ENCODE measurements at places on chromosomes 7 and 10.

GRCh38 chr10:91198781-91199180, 21.7 kb upstream of the PCGF5 start:
- no peak for DNase-seq

DNA sequence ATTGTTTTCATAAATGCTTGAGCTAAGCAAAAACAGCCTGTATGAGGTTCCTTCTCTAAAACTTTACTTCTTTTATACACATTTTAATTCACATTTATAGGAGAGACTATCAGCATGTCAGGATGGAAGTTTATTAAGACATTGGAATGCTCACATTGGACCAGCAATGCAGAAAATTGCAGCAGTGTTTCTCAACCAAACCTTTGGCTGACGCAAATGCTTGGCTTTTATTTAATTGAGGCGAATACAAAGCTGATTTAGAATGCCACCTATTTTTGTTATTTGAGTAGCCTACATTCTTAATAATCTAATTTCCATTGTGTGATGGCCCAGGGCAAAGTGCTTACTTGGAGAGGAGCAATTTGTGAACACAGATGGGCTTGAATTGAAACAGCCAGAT, 283.2 kb downstream of the ARL4A start:
- DNase-seq: no peak

- peak; percentile 65 for DNase-seq
These were observed 128.1 kb upstream of the FAM20C start for GRCh38 chr7:64098-64915.

- no peak for DNase-seq
These were observed 80.4 kb upstream of the TCERG1L start for GRCh38 chr10:131391936-131392335.

GRCh38 chr7:157818701-157819454, 482.1 kb downstream of the DNAJB6 start:
- DNase-seq: no peak

GRCh38 chr10:130993612-130994011, 317.9 kb downstream of the TCERG1L start:
- DNase-seq: no peak

DNA sequence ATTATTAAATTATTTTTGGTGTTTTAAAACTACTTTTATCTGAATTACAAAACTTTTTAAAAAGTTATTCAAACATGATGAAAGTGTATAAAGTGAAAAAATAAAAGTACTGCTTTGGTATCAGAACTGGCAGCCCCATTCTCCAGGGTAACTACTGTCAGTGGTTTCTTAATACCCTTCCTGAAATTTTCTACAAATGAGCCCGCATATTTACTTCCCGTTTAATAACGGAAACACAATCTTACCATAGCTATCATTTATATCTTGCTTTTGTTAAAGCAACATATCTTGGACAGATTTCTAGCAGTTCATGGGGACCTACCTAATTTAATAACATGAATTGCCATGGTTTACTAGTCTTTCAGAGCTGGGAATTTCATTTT, 249.9 kb downstream of the RNLS start:
- DNase-seq: no peak

DNA sequence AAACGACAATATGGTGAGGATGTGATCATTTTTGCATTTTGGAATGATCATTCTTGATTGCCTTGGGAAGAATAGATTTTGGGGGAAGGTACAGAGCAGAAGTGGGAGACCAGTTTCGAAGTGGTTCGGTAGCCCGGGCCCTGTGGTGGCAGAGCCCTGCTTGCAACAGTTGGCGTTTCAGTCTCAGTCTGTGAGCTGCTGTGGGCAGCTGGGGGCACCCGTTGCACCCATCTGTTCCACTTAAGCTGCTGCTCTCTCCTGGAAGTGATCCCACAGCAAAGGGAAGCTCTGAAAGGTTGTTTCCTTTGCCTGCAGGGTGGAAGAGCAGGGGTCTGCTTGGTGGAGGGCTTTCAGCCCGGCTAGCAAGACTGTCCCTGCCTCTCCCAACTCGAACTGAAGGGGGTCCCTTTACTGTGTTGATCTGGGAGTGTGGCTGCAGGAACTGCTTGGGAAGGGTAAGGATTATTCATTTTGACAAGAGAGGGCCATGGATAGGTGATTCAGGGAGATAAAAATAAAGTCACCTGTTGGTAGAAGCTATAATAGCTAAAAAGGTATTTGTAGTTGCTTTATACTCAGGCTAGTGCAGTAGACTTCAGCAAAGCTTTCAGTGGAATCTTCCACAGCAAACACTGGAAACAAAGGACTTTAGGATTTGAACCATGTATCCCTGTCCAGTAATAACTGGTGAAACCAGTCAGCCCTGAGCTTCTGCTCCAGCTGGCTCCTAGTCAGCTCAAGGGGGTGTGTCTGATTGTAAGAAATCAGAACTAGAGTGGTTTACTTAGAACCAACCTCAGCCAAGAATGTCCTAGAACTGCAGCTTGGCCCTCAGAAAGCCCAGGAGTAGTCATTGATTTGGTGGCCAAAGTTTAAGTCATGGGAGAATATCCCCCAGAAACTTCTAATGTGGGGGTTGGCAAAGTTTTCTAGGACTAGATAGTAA, 53.1 kb upstream of the PDCD4 start:
- no peak for DNase-seq

- DNase-seq: no peak
These were observed 49.2 kb downstream of the TNRC18 start for GRCh38 chr7:5374464-5374863.

GRCh38 chr7:139767561-139767982, 10.2 kb downstream of the HIPK2 start:
- no peak for DNase-seq

DNA sequence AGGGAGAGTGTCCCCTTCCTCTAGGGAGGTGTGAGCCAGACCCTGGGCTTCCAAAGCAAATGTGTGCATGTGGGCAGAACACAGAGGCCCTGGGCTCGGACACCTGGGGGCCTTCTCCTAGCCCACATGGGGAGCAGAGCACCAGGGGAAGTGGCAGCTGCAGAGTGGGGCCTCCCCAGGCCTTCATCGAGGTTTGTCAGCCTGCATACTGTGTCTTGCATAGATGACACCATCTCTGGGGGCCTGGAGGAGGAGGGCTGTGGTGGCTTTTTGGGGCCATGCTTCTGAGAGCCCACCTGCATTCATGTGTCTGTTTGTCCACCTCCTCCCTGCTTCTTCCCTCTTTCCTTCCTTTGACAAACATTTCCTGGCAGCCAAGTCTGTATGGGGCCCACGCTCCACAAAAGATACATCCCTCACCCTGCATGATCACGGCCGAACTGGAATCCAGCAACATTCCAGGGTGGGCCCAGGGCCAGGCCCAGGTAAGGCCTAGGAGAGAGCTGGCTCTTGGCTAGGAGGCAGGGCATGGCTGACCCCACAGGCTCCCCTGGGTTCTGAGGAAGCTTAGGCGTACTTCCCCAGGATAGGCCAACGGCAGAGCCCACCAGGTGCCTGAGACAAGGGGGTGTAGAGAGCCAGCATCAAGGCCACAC, 79.2 kb downstream of the ZMIZ1 start:
- no peak for DNase-seq

GRCh38 chr10:69499726-69500689, 48.7 kb downstream of the TSPAN15 start:
- no peak for DNase-seq

- DNase-seq: no peak
These were observed 256.1 kb downstream of the COBL start for GRCh38 chr7:51060536-51060935.

DNA sequence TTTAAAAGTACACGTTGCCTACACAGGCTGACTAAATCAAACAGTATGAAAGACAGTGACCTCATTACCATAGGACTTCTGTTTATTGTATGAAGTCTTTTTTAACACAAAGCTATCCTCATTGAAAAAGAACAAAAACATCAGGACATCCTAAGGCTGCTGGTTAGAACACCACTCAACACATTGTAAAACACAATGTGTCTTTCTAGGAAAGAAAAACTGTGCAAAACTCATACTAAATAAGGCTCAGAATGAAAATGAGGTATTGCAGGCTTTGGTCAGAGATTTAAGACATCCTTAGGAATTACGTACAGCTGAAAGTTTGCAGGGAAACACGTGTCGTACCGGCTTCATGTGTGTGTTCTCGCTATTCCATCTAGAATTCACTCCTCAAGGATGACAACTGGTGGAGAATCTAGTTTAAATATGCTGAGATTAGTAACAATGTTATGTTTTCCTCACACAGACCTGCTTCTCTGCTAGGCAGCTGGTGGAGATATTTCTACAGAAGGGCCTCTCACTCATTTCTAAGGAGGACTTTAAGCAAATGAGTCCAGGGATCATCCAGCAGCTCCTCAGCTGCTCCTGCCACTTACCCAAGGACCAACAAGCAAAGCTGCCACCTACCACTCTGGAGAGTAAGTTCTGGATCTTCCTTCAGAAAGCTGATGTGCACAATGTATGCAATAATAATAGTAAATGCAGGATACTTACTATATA, 29.3 kb downstream of the SLC39A12 start:
- no peak for DNase-seq

GRCh38 chr10:12727832-12728215, 273.7 kb downstream of the CCDC3 start:
- DNase-seq: no peak

DNA sequence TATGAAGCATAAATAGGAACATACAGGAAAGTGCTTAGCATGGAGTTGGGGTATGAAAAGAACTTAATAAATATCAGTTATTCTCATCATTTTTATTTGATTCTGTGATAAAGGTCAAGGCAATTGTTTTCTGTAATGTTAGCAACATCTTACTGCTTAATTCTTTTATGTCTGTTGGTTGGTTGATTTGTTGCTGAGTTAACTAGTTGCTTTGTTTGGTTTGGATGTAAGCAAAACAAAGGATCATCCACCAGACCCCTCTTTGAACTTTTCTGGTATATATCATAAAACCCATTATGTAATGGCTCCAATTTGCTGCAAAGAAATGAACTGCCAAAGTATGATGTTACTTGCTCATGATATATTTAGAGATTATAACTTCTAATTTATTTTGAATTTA, 44.5 kb downstream of the CH25H start:
- DNase-seq: no peak

GRCh38 chr7:73851410-73852338, 9.3 kb upstream of the TMEM270 start:
- DNase-seq: peak; percentile 80

DNA sequence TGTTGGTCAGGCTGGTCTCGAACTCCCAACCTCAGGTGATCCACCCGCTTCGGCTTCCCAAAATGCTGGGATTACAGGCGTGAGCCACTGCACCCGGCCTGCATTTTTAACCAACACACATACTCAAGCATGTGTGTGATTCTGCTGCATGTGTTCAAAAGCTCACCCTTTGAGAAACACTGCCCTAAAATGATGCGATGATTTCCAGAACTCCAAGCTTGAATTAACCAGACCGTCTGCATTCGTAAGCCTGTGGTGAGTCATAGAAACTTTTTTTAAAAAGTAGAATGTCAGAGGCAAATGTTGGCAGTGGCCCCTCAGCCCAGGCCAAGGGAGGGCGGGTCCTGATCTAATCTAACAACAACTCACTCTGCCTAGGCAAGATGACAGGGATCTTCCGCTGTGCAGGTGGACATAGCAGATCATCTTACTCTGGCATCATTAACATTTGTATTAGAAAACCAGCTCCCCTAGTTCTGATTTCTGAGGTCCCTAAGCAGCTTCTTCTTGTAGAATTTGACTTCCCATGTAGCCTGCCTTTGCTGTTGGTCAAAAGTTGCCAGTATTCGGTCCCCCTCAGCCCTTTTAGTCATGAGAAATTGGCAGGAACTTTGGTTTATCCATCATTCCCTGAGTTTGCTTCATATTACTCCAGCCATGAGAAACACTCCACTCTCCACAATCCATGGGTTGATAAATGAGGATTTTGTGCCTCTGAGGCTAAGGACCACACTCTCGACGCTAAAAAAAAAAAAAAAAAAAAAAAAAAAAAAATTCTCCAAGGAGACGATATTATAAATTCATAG, 190.4 kb downstream of the SKIDA1 start:
- DNase-seq: peak; percentile 64

DNA sequence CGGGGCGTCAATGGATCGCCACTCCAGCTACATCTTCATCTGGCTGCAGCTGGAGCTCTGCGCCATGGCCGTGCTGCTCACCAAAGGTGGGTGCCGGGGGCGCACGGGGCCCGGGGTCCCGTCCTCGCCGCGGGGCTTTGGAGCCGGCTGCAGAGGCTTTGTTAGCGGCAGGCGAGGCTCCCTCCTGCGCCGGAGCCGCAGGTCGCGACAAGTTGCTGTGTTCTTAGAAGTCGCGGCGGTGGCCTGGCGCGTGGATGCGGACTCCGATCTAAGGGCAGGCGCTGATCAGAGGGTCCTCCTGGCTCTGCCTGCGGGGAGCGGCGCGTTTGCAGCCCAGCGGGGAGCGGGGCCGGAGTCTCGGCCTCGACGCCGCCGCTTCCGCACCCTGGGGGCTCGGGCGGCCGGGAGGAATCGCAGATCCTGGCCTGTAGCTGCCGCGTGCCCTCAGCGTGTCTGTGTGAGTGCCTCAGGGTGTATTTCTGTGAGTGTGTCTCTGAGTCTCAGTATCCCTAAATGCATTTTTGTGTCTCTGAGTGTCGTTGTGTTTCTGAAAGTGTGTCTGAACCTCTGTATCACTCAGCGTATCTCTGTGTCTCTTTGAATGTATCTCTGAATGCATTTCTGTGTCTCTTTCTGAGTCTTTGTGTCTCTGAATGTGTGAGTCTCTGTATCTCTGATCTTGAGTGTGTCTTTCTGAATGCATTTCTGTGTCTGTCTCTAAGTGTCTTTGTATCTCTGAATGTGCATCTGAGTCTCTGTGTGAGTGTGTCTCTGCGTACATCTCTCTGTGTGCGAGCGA, 766 bp downstream of the BAMBI start:
- DNase-seq: no peak

- peak; percentile 78 for DNase-seq
These were observed 18.9 kb downstream of the NOD1 start for GRCh38 chr7:30459591-30460245.

DNA sequence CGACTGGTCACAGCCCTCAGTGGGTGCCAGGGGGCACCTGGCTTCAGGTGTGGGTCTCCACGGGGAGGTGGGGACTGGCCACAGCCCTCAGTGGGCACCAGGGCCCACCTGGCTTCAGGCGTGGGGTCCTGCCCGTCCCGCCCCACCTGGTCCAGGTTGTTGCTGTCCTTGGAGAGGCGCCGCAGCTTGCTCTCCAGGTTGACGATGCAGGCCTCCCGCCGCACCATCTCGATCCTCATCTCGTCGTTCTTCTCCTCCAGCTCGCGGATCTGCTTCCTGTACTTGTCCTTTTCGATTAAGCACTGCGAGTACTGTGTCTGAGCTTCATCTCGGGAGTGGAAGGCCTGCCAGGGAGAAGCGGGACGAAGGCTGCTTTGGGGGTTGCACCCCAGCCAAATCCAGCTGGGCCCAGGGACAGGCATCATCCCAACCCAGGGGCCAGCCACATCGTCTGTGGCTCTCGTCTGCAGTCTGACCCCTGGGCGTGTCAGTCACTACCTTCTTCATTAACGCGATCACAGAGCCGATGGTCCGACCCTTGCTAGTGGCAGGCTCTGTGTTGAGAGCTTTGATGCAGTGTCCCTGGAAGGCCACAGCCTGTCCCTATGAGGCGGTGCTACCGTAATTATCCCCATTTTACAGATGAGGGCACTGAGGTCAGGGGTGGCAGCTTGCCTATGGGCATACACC, 92.9 kb upstream of the GNA12 start:
- no peak for DNase-seq

- peak; percentile 35 for DNase-seq
These were observed 688.1 kb downstream of the LRMDA start for GRCh38 chr10:76119515-76119914.

- no peak for DNase-seq
These were observed 4.1 kb upstream of the OIT3 start for GRCh38 chr10:72889391-72889831.
